IMR-90 (cell line): ENCODE measurements at places on chromosomes 2 and 18. TPM values are rescaled to one million over a fixed set of nuclear protein-coding genes. Genes with fewer than 3 reads are reported as not detected.
A peak's percentile ranks its signal among the peaks of the same experiment; 100 is the strongest.

The CFAP221 gene
- polyA plus RNA-seq = not detected in 2 replicates

The EIF2AK2 gene
- polyA plus RNA-seq = 7.3 and 10.2 TPM in 2 replicates

- no peak for DNase-seq
These were observed 261.1 kb upstream of the FN1 start for GRCh38 chr2:215697003-215697402.

The SPTBN1 gene
- polyA plus RNA-seq = 46.0 and 49.1 TPM in 2 replicates

DNA sequence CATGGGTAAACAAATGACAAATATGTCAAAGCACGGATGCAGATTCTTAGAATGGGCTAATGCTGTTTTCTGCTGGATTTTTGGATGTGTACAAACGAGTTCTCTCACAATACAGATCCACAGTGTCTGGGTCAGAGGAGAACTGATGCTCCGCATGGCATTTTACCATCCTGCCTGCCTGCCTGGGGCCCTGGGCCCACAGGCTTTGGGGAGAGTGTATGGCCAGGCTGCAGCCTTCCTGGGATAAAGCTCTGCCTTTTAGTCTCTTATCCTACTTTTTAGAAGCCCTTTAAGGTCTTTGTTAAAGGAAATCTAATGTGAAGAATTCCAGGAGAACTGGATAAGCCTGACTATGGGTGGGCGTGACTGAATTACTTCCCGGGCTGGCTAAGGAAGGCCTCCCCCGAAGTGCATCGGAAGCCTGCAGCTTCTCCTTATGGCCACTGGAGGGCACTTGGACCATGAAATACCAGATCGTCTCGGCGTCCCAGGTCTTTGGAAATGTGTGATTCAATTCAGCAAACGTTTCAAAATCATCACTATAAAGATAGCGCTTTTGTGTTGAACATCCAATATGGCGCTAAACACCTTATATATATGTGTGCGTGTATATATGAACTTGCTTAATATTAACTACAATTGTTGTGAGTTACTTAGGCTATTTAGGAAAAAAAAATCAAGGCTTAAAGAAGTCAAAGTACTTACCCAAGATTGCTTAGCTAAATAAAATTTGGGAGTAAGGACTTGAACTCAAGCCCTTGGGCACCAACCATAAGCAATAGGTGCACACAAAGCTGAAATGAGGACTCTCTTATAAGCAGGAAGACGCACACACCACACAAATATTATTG lies 15.2 kb upstream of the DNPEP start:
- DNase-seq = peak; percentile 88

The MTLN gene
- polyA plus RNA-seq = 13.5 and 20.7 TPM in 2 replicates
